Hepatocyte (in vitro differentiated cells): ENCODE measurements at places on chromosomes 5 and 9. TPM values are rescaled to one million over a fixed set of nuclear protein-coding genes. Genes with fewer than 3 reads are reported as not detected.

DNA sequence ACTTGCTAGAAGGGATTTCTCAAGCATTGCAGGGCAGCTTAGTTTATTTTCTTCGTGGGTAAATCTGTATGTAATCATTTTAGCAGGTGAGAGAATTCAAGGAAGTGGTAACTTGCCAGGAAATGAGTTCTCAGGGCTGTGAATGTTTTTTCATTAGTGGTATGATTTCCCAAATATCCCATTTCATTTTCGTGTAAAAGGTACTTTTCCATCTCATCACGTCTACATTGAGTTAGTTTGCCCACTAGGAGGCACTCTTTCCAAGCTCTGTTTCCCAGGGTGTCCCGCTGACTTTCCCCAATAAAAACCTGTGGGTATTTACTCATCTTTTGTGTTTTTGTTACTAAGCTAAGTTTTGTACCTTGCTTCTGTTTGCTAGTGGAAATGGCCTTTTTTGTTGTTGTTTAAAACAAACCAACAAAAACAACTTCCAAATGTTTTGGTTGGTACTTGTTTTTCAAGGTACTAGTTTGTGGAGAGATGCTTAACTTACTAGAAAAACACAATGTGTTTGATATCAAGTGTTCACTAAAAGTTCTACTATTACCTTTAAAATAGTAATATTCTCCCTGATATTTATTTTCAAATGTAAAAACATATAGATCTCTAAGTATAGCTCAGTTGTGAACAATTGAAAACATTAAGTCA, 373.6 kb downstream of the ADGRV1 start:
- peak; percentile 83 for DNase-seq

GRCh38 chr9:114250235-114250568, 72.7 kb upstream of the ORM1 start:
- DNase-seq, result peak; percentile 79

- no peak for DNase-seq
Observed at GRCh38 chr5:151039665-151040064, 19.3 kb downstream of the GPX3 start.

GRCh38 chr5:13251623-13252376, 692.7 kb downstream of the DNAH5 start:
- DNase-seq, result peak; percentile 16

GRCh38 chr9:136178061-136178772, 26.7 kb downstream of the LHX3 start:
- no peak for DNase-seq

DNA sequence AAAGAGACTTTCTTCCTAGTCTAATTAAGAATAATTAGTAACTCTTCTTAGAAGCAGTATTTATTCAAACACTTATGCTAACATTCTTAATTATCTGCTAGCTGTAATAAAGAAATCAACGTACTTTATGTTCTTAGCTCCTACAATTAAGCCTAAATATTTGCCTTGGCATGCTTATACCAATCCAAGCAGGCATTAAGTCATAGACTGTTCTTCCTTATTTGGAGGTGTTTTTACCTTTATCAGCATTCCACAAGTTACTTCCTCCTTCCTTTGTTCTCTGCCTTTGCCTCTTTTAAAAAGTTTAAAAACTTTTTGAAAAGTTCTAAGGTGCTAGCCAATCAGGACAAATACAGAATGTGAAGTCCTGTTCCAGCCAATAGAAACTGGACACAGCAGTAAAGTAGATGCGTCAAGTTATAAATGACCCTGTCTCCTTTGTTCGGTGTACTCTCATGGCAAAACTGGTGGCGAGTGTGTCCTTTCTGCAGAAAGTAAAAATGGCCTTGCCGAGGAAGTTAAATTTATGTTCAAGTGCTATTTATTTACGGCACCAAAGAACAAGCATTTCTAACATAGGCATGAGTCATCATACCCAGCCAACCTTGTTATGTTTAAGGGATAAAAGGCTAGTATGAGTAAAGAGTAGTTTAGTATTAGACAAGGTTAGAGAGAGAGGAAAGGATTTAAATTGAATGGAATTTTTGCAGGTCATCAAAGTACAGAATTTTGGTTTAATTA, 58.6 kb downstream of the GPBP1 start:
- DNase-seq, result peak; percentile 18

Gene OR1K1
- not detected in 2 replicates for total RNA-seq

Gene DOCK8
- 5.1 and 6.6 TPM in 2 replicates for total RNA-seq

Gene CD74
- total RNA-seq, result 51.1 and 57.2 TPM in 2 replicates

Gene PDLIM4
- total RNA-seq, result 7.3 and 16.4 TPM in 2 replicates
